ENCODE measurements at places on chromosomes 13 and 19.

DNA sequence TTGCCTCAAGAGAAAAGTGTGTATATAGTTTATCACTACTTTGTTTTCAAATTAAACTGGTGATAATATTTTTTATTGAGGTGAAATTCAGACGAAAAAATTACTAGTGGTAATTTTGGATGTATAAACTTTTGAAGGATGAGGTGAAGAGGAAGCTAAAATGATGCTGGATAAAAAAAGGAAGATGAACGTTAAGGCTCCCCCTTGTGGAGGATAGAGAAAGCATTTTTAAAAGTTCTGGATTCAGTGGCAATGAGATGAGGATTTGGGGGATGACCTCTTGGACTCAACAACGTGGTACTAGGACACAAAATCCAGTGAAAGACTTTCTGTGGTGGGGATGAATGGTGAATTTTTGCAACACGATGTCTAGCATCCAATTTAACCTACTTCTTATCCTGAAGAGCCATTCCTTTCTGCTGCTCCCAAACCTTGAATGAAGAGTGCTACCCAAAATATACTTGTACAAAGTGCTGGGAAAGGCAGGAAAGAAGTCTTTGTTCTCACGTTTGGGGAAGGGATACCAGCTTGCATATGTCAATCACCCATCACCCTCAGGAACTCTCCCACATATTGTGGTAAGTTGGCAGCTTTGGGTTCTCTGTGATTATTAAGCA is 7.3 kb upstream of the SIGLEC5 start:
- DNase-seq = peak; percentile 1

DNA sequence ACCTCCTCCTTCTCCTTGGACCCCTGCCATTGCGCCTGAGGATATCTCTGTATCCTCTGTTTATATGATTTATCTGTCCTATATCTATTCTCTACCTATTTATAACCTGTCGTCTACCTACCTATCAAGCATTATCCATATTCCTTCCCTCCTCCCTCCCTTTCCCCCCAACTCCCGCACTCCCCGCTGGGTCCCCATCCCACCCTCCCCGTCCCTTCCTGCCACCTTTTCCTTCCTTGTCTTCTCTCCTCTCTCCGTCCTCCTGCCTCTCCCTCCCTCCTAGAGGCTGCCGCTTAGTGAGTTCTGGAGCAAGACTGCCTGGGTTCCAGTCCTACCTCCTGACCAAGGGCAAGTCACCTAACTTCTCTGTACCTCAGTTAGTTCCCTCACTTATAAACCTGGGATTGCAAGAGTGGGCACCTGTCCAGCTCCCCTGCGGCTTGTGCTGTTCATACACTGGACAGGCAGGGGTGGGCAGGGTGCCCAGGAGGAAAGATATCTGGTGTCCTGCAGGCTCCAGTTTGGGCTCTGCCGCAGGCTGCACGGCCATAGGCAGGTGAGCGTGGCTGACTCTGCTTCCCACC is 16.1 kb downstream of the TTYH1 start:
- peak; percentile 22 for DNase-seq

- no peak for DNase-seq
These were observed 3.1 kb downstream of the SCN1B start for GRCh38 chr19:35033067-35034004.

DNA sequence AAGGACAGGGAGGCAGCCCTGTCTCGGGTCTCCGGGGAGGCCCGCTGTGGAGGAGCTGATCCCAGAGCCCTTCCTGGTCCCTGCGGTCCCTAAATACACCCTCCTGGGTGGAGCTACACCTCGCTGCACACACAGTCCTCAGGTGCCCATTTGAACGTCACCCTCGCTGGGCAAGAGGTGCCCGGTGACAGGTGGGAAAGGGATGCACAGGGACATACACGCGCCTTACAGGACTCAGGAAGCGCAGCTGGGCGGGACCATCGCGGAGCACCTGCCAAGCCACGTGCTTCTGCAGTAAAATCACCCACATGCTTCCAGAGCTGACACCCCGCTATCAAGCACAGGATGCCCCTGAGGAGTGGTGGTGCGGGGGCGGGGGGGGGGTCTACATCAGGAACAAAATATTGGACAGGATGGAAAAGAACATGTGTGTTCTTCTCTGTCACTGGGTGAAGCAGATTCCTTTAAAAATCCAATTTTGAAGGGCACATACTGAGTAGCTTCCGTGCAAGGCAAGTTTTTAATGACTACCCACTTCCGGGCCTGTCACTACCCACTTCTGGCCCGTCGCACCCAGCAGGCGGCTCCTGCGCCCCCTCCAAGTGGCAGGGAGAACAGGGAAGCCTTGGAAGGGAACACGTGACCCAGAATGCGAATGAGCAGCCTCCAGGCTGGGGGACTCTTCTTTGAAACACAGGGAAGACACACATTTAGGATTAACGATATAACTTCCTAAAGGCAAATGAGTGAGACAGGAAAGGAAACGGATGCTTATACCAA is 78.9 kb downstream of the COL4A1 start:
- DNase-seq = no peak

DNA sequence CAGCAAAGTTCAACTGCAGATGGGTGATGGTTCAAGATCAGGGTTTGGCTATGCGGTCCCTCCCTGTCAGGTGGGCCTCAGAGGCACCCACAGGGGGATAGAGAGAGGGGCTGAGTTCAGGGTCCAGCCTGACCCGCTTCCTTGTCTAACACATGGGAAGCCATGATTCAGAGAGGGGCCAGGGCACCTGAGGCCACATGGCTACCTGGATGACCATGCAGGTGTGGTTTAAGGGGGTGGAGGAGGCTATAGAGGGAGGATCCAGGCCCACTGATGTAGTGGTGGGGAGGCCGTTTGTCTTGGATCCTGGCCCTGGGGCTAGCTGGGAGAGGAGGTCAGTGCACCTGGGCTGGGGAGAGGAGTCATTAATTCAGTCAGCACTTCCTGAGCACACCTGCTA is 56.7 kb downstream of the ZNF536 start:
- no peak for DNase-seq

GRCh38 chr19:1445185-1445931 is 4.6 kb upstream of the APC2 start:
- DNase-seq = peak; percentile 37

GRCh38 chr13:29359181-29359580 is 236.3 kb downstream of the SLC7A1 start:
- no peak for DNase-seq

GRCh38 chr13:79582896-79583295 is 101.9 kb downstream of the NDFIP2 start:
- no peak for DNase-seq

DNA sequence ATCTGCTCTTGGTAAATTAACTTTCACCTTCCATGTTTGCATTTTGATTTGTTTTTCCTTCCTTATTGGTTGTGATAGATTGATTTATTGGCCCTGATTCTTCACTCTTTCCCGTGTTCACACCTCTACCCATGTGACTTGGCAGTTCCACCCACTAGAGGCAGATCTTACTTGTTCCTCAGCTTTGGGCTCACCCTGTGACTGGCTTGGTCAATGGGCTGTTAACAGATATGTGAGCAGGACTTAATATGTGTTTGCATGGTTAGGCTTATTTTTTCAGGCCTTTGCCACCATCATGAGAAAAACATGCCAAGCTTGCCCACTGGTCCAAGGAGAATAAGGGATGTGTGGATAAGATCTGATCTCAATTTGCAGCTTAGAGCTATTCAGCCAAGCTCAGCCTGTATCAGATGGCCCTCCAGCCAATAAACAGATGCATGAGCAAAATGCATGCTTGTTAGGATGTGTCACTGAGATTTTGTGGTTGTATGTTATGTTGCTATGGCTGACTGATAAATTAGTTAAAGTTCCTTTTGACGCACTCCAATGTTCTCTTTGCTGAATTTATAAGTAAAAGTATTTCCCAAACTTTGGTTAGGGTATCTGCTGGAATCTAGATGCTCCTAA is 48.0 kb downstream of the RGCC start:
- peak; percentile 68 for DNase-seq

DNA sequence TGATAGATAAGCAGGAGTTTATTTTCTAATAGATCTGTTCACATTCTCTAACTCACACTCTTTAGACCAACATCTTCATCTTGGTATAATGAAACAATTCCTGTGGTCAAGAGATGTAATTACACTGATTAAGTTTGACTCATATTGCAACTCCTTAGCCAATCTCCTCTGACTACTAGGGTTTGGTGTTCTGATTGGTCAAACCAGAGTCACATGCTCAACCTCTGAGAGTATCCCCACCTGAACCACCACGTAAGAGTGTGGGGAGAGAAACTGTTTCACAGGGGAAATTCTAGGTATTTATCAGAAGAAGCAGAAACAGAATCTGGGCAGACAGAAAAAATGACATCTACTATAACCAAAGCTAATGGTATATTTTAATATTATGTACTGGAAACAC is 42.4 kb downstream of the UQCRFS1 start:
- DNase-seq = no peak

DNA sequence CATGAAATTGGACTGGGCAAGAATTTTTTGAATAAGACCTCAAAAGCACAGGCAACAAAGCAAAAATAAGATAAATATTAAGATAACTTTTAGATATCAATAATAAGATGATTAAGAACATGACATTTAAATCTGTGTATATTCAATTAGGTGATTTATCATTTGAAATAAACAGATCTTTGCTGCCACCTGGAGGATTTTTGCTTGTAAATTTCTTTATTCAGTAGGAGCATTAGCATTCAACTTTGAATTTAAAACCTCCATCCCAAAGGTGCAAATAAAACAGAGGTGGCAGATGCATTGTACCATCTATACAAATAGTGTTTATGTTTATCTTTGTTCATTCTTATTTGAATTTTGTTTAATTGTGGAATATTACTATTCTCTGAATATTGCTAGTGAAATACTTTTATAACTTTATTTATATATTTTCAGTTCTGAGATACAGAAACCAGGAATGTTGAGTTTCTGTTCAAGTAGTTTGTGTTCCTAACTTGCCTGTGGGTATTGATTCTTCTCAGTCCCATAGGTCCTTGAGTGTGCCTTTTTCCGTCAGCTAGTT is 20.9 kb downstream of the COG6 start:
- DNase-seq = peak; percentile 58

- no peak for DNase-seq
These were observed 8.3 kb downstream of the HMGB1 start for GRCh38 chr13:30457306-30457891.

DNA sequence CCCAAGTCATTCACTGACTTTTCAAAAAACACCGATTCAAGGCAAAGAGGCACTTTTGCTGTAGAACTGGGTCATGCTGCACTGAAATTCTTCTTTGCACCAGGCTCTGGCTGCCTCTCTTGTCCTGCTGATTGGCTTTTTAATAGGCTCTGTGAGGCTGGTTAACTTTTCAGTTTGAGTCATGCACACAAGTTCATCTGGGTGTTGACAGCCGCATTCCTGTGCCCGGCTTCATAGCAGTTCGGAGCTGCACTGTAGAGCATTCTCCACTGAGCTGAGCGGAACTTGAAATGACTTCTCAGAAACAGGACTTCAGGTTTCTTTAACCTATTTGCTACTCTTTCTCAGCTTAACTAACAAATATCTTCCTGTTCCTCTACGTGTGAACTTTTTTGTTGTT is 978.3 kb downstream of the UQCRFS1 start:
- no peak for DNase-seq
